HTR-8/SVneo (cell line): ENCODE measurements at places on chromosomes 6 and 20.
A peak's percentile ranks its signal among the peaks of the same experiment; 100 is the strongest.

DNA sequence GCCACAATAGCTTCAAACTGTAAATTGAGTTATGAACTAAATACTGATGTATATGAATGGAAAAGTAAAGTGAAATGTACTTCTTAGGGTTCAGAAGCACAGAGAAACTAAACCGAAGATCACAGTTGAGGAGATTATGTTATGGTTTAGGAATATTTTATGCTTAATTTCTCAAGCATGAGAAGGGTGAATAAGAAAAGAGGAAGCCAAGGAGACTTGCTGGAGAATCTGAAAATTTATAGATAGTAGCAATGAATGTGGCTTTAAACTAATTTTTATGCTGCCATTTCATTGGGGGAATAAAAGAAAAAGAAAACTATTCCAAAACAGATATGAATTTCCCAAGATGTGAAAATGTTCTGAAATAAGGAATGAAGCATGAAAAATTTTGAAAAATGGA, 5.6 kb downstream of the ANKS1A start:
- DNase-seq, result no peak

DNA sequence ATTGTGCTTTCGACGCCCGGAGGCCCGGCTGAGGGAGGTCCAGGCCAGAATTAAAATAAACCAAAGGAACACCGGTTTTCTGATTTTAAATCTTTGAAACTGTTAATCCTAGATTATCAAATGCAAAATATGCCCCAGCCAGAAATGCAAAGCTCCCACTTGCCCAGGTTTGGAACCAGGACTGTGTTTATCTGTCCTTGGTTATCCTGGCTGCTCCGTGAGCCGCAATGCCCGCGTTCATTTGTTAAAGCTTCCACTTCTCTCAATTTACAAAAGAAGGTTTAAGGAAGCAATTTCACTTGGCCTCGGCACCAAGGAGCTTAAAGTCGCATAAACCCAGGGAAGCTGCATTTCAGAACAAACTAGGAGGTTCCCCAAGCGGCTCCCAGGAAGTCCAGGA, 250.0 kb downstream of the TAF4 start:
- DNase-seq, result no peak

DNA sequence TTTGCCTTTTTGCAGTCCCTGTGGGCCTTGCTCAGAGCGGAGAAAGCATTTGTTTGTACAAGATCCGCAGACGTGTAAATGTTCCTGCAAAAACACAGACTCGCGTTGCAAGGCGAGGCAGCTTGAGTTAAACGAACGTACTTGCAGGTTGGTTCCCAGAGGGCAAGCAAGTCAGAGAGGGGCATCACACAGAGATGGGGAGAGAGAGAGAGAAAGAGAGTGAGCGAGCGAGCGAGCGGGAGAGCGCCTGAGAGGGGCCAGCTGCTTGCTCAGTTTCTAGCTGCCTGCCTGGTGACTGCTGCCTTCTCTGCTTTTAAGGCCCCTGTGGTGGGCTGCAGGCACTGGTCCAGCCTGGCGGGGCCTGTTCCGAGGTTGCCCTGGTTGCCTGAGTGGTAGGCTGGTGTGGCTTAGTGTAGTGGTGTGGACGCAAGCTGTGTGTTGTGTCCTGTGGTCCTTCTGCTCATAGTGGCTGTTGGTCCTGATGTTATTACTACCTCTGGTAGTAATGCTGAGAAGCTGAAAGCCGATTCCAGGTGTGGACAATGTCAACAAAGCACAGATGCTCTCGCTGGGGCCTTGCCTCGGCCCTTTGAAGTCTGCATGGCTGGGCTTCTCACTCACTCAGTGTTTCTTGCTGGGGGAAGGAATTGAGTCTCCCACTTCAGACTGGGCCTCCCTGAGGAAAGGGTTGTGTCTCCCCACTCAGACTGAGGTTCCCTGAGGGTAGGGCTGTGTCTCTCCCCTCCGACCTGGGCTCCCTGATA, 12.1 kb downstream of the VEGFA start:
- DNase-seq, result no peak

- DNase-seq, result no peak
Observed at GRCh38 chr6:148288541-148288940, 54.1 kb upstream of the SASH1 start.

GRCh38 chr6:126890055-126890454, 228.4 kb upstream of the RSPO3 start:
- DNase-seq, result no peak

DNA sequence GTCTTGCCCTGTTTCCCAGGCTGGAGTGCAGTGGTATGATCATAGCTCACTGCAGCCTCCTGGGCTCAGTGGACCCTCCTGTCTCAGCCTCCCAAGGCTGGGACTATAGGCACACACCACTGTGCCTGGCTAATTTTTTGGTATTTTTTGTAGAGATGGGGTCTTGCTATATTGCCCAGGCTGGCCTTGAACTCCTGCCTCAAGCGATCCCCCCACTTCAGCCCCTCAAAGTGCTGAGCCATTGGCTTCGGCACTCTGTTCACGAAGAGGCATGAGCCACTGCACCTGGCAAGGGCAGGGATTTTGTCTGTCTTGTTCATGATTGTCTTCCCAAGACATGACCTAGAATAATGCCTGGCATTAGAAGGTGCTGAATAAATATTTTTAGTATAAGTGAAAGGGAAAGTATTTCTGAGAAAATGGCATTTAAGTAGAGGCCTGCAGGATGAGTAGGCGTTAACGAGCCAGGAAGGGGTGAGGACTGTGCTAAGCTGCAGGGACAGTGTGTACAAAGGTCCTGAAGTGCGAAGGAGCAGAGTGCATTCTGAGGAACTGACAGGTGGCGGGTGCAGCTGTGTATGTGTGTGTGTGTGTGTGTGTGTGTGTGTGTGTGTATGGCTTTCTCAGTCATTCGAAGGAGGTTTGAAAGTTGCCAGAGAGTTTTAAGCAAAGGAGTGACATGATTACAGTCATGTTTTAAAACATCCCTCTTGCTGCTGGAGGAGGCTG, 43.0 kb downstream of the VEGFA start:
- no peak for DNase-seq

DNA sequence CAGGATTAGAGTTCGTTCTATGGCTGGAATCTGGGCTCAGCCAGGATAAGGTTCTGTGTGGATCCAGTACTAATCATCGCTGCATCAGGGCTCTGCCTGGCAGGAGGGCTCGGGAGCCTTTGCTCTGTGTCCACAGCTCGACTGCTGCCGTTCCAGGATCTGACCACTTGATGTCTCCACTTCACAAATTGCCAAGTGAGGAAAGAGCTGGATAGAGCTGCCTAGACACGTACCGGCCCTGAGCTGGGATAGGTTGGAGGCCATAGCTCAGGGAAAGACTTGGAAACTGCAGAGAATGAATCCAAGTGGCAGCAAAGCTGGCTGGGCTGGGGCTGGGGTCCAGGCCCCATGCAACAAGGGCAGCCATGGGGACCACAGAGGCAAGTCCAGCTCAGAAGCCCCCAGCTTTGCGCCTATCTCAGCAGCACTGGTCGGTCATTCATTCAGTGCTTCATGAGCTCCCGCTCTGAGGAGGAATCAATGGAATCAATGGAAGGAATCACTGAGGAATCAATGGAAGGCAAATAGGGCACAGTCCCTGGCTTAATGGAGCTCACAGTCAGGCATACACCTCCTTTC, 38.0 kb upstream of the TOP1 start:
- peak; percentile 99 for DNase-seq

- DNase-seq, result no peak
Observed at GRCh38 chr20:48711696-48712464, 115.9 kb downstream of the PREX1 start.

GRCh38 chr6:82045965-82046756, 201.4 kb downstream of the IBTK start:
- no peak for DNase-seq
